Stimulated activated CD8-positive, alpha-beta memory T cell treated with anti-CD3 and anti-CD28 coated beads, Interleukin-7, amount 100 ng/mL, for 48 hours (primary cell): ENCODE measurements at places on chromosomes 16 and 17.

DNA sequence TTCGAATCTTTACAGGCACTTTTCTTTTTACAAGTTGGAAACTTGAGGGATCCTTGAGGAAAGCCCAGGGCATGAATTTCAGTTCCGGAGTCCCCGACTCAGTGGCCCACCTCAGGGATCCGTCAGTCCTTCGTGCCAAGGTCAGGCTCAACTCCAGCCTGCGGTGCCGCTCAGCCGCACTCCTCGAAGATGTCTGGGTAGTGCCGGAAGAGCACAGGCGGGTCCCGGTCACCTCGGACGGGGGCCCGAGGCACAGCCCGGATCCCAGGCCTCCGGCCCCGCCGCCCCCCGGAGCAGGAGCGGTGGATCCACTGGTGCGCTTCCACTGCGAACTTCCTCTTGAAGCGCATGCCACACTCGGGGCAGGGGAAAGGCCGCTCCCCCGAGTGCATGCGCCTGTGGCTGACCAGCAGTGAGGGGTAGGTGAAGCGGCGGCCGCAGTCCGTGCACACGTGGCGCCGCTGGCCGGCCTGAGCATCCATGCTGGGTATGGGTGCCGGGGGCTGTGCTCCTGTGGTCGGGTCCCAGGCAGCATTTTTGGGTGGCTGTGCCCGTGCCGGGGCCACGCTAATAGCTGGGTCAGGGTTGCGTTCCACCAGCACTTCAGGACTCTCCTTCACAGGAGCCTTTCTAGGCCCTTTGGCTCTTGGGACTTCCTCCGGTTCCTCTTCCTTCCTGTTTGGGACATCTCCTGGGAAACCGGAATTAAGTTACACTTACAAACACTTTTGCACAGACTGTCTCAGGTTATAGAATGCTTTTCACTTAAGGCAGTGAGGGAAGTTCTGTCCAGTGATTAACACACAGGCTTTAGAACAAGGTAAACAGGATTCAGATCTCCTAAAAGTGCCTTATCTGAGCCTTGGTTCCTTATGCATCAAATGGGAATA, 1.5 kb downstream of the ZNF688 start:
- no peak for DNase-seq

DNA sequence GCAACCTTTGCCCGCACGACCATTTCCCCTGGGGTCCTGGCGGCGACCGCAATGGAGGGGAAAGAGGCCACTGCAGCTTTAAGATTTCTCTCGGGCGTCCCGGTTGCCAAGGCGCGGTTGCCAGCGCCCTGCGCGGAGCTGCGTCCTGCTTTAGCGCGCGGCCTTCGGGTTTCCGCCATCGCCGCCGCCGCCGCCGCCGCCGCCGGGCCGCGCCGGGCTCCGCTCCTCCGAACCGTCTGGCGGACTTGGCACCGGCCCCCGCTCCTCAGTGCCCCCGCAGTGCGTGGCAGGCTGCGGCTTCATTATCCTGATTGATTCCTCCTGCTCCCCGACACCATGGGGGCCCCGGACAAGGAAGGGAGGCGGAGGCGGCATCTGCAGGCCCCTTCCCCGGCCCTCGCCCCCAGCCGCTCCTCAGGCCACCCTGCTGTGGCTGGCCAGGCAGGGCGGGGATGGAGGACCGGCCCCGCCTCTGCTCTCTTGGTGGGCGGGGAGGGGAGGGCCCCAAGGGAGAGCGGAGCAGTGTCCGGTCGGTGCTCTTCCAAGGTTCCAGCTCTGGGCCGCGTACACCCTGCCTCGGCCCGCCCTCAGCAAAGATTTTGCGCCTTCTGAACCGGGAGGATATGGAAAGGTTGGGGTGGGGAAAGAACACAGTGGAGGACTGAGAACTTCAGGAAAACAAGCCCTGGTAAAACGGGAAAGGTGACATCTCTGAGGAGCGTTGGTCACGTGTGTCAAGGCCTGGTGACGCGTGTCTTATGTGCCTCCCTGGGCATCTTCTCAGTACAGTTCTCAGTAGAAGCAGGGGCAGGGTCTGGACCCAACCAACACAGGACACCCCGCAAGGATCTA, 34.0 kb downstream of the NEUROD2 start:
- no peak for DNase-seq

DNA sequence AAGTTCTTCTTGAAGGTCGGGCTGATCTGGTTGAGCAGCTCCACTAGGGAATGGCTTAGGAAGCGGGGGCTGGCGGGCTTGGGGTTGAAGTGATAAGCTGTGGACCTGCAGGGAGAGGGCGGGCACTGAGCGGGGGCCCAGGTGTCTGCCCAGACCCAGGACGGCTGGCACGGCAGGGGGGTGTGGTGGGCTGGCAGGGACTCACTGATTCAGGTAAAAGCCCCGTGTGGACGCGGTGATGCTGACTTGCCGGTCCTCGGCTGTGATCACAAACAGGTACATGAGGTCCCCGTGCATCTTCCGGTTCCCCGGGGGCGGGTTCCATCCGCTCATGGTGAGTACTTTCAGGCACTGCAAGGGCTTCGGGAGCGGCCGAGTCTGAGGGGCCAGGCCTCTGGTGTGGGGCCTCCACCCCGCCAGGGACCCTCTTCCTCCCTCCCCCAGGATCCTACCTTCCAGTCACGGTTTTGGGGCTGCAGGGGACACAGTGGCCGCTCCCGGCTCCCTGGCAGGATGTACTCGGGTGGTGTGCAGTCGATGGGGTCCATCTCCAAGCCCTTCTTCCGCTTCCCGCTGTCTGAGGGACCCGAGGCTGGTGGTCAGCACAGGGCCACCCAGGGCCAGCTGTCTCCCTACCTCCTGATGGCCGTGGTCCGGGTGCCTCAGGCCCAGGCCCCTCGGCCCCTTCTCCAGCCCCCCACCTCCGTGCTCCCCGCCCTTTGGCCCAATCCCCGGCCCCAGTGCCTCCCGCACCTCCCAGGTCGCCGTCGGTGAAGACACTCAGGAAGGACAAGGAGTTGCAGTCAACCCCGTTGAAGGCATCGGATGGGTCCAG, 10.2 kb downstream of the CLUH start:
- no peak for DNase-seq

DNA sequence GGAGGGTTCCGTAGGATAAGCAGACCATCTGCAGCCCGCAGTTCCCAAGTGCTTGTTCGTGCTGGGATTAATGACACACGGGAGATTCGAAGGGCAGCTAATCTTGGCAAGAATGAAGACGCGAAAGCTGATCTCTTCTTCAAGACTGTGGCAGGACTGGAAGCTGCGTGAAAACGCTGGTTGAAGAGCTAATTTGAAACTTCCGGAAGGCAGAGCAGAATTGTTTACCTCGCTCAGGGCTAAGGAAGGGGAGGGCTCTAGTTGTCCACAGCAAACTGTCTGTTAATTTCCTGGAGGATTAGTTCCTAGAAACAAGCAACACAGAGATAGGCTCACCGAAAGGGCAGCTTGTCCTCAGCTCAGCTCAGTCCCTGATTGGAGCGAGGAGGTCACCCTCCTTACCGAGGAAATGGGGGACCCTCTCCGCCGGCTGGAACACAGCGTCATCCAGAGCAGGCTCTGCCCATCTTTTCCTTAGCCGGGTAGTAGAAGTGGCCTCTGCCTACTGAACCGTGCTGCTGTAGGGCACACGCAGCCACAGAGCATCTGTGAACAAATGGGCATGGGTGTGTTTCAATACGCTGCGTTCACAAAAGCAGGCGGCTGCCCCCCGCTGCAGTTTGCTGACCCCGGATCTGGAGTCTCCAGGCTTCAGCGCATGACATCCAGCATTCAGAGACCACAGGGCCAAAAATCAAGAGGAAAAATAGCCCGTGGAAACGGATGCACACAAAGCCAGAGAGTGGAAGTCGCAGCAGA, 16.7 kb upstream of the BAIAP2 start:
- DNase-seq = no peak

DNA sequence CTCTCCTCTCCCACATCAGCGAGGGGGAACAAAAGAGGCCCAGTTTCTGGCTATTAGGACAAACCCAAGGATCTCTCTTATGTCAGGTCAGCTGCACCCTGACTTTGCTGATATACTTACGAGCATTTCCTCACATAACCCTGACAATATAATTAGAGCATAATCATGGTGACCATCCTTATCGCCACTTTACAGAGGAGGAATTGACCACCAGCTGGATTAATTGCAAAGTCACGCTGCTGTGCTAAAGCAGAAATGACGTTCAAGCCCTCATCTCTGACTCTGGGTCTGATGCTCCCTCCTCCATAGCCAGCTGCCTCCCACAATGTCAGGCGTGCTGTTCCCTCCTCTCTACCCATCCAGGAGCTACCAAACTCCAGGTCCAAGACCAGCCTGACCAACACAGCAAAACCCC, 42.6 kb downstream of the TRARG1 start:
- no peak for DNase-seq

GRCh38 chr17:65898651-65899050, 293.3 kb downstream of the CEP112 start:
- no peak for DNase-seq

GRCh38 chr17:31838636-31839225, 20.3 kb downstream of the COPRS start:
- no peak for DNase-seq

- no peak for DNase-seq
These were observed 22.0 kb upstream of the TACO1 start for GRCh38 chr17:63578769-63579111.

DNA sequence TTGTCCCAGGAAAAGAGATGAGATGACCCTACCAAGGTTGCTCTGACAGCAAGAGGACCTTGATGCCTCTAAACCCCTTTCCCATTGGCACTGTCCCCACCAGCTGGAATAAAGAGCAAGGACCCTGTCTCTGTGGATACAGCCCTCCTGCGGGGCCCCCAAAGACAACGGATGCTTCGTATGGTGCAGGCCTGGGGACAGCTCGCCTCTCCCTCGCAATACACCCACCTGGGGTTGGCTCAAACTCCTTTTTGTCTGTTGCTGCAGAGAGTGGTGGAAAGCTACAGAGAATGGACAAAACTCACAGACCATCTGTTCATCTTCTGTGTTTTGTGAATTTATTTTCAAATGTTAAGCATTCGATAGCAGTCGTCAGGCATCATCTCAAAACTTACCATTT, 27.6 kb upstream of the CACNG3 start:
- DNase-seq = no peak

DNA sequence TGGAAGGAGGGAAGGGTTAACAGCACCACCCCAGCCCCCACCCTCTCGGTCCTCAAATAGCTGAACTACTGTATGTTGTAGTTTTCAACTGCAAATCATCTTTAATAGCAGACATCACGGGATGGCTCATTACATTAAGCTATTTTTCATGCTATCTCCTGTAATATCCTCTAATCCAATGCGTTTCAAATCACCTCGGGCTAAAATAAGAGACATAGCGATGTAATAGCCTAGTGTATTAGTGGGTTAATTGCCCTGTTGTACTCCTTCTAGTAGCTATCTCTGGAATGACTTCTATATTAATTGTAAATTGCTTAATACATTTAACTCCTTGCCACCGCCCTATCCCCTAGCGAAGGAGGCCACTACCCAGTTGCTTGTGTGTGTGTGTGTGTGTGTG, 54.3 kb downstream of the MRM1 start:
- DNase-seq = no peak

DNA sequence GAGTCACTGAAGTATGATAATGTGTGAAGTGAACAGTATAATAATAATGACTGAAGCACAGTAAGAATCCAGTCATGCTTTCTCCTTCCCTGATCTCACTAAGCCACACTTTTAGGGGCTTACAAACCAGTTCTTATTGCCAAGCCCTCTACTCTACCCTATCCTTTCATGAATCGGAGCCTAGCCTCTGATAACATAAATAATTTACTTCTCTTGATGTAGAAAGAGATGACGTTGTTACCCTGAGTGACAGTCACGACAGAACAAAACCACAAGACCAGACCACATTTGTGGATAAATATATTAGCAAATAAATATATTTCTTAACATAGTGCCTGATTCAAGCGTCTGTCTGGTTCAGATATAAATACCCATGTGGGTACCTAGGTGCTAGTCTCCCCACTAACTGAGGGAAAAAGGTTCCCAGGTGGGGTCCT, 1.4 kb upstream of the SUPT4H1 start:
- DNase-seq = no peak

GRCh38 chr16:20753727-20754126, 10.1 kb upstream of the ACSM3 start:
- DNase-seq = no peak

GRCh38 chr16:66913711-66914110, 5.0 kb downstream of the CDH16 start:
- DNase-seq = no peak

DNA sequence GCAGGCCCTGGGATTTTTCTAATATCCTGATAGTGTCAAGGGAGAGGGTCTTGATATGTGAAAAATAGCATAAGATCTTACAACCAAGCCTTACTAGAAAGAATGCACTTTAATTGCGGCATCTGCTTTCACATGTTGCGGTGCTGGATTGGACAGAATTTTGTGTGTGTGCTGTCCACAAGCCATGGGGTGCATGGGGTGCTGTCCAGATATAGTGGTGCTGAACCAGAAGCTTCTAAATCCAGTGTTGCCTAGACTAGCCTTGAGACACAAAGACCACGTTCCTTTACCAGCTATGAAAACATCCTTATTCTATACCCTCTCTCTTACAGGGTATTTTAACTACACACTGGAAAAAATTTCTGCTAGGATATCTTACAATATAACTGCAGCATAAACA, 244.0 kb downstream of the TMEM114 start:
- DNase-seq = no peak

DNA sequence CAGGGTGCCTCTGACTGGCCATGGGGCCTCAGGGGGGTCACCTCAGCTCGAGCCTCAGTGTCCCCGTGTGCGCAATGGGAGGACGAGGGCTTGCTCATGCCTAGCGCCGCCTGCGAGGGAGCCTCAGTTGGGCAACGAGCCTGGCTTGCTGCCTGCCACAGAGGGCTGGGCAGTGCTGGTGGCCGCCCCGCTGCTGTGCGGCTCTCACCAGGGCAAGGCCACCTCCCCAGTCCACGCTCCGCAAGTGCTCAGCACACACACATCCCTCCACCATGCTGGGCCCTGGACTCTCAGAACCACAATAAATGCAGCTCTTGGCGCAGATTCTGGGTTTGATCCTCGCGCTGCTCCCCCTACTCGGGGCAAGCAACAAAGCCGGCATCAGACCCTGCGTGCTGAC, 76.2 kb downstream of the ENGASE start:
- DNase-seq = no peak

- DNase-seq = no peak
These were observed 85.5 kb upstream of the HNF1B start for GRCh38 chr17:37830151-37830993.

DNA sequence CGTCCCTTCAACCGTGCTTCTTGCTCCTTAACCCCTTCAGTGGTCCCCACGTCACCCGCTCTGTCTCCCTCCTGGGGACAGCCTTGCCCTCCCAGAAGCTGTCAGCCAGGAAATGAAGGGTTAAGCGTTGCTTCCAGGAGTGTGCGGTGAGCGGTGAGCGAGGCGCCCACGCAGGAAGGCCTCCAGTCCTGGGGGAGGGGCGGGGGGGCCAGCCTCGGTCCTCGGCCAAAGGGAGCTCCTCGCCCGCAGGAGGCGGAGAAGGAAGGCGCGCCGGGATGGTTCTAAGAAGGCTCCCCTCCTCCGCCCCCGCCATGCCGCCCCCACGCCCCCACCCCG, 2.3 kb downstream of the RBFOX3 start:
- DNase-seq = no peak

GRCh38 chr16:49644145-49644463, 211.8 kb downstream of the ZNF423 start:
- DNase-seq = no peak

- no peak for DNase-seq
These were observed 126.9 kb upstream of the TNRC6C start for GRCh38 chr17:77831474-77832179.

GRCh38 chr16:6545329-6545728, 787.3 kb upstream of the RBFOX1 start:
- DNase-seq = no peak
